ENCODE measurements at places on chromosomes 3 and 15. TPM values are rescaled to one million over a fixed set of nuclear protein-coding genes. Genes with fewer than 3 reads are reported as not detected.

- H3K27ac ChIP-seq: no peak overlapping the region
- no peak overlapping the region for H3K4me3 ChIP-seq
- no peak for DNase-seq
- H3K4me1 ChIP-seq: no peaks in the 10 kb centered on the region
- no peaks in the 10 kb centered on the region for H3K27me3 ChIP-seq
These were observed 25.4 kb downstream of the CTDSPL start for GRCh38 chr3:37887062-37887461.

GRCh38 chr3:107263269-107264021, 113.8 kb upstream of the CCDC54 start:
- no peaks in the 10 kb centered on the region for H3K36me3 ChIP-seq
- H3K27me3 ChIP-seq: no peaks in the 10 kb centered on the region
- H3K4me1 ChIP-seq: no peaks in the 10 kb centered on the region
- DNase-seq: no peak

- H3K4me3 ChIP-seq: no peak overlapping the region
- DNase-seq: no peak
- H3K27ac ChIP-seq: no peak overlapping the region
- H3K4me1 ChIP-seq: no peaks in the 10 kb centered on the region
- H3K27me3 ChIP-seq: no peaks in the 10 kb centered on the region
- H3K36me3 ChIP-seq: no peaks in the 10 kb centered on the region
These were observed 114.5 kb downstream of the HERC1 start for GRCh38 chr15:63719281-63719680.

GRCh38 chr3:194328053-194328657, 23.0 kb downstream of the CPN2 start:
- H3K27ac ChIP-seq: no peak overlapping the region
- no peaks in the 10 kb centered on the region for H3K36me3 ChIP-seq
- H3K4me1 ChIP-seq: peaks cover 38% of the 10 kb centered on the region
- no peaks in the 10 kb centered on the region for H3K27me3 ChIP-seq
- no peak overlapping the region for H3K4me3 ChIP-seq

- H3K4me3 ChIP-seq: no peak overlapping the region
- no peak for DNase-seq
These were observed 30.9 kb upstream of the PCSK6 start for GRCh38 chr15:101520395-101520794.

- no peak overlapping the region for H3K4me3 ChIP-seq
- no peaks in the 10 kb centered on the region for H3K36me3 ChIP-seq
- H3K27ac ChIP-seq: no peak overlapping the region
- H3K27me3 ChIP-seq: peaks cover 85% of the 10 kb centered on the region
- H3K4me1 ChIP-seq: no peaks in the 10 kb centered on the region
- no peak for DNase-seq
These were observed 129.9 kb upstream of the ABI3BP start for GRCh38 chr3:101123081-101123480.

- no peaks in the 10 kb centered on the region for H3K4me1 ChIP-seq
- no peak for DNase-seq
- no peak overlapping the region for H3K4me3 ChIP-seq
- no peaks in the 10 kb centered on the region for H3K36me3 ChIP-seq
- no peak overlapping the region for H3K27ac ChIP-seq
These were observed 24.7 kb downstream of the KY start for GRCh38 chr3:134625885-134626741.

DNA sequence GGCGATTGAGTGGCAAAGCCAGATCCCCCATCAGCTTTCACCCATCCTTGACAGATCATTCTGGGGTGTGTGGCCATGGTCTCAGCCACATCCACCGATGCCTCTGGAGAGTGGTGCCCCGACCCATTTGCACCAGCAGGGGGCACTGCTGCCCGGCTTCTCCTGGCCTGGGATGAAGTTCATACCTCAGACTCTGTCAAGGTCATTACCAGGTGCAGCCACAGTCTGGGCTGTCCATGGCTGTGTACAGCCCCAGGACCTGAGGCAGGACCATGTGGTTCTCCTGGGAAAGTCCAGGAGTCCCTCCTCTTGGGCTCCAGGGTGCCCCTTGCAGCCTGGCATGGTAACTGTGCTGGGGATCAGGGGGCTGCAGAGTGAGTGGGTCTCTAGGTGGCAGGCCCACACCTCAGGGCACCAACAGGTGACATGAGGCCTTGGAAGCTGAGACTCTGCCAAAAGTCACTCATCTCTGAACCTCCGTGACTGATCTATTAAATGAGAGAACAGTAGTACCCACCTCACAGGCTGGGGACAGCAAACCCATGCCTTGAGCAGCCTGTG, 67.2 kb downstream of the CACNA2D2 start:
- no peak overlapping the region for H3K4me3 ChIP-seq
- H3K36me3 ChIP-seq: no peaks in the 10 kb centered on the region
- peak; percentile 23 for DNase-seq

The CA12 gene
- total RNA-seq: 0.68 TPM

The SCG5 gene
- total RNA-seq: 3.1 TPM

The CPN2 gene
- not detected for total RNA-seq
